ENCODE measurements at places on chromosomes 6 and 20.
A peak's percentile ranks its signal among the peaks of the same experiment; 100 is the strongest.

DNA sequence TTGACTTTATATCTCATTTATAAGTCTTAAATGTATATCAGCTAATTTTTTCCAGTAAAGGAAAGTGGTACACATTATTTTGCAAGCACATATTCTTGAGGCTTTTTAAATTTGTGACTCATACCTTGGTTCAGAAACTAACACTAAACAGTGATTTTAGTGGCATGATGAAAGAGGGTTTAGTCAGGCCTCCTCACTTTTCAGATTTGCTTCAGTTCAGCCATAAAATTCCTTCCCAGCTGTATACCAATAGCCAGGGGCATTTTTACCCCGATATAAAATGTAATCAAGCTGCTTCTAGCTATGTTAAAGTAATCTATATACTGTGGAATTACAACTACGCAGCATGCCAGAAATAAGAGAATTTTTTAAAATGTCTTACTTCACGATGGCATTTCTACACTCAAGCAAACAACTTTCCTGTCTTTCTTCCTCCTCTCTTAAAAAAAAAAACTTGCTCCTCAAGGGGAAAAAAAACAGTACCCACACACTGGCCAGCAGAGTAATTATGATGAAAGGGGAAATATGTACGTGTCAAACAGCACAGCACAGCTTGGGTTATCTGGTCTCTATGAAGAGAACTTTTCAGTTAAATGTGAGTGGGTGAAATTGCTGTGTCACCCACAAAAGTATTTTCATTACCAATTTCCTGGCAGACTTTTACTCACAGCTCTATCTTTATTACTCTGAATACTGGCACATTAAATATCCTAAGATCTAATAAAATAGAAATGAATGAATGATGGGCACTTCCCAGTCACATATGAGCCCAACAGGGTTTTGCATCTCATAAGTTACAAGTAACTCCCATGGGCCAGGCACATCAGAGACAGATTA, 244.8 kb upstream of the TENT5A start:
- no peak for DNase-seq

GRCh38 chr20:51359947-51360346, 182.6 kb downstream of the NFATC2 start:
- no peak for DNase-seq

DNA sequence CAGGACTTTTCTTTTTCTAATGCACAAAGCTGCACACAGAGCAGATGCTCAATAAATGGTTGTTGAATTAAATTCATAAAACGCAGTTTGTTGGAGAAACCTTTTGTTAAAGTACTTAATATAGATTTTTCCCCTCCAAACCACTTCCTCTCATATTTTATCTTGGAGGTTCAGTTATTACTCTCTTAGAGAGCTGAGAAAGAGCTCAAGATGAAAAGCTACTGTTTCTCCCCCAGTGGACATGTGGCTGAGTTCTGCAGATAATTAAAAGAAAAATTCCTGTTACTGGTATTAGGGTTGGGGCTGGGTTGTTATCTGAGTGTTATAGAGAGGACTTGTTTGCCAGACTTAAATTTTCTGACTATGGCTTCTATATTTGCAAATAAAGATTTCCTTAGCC, 294.0 kb downstream of the TBC1D7 start:
- no peak for DNase-seq

- peak; percentile 41 for DNase-seq
These were observed 50.6 kb downstream of the SRC start for GRCh38 chr20:37396416-37397075.

DNA sequence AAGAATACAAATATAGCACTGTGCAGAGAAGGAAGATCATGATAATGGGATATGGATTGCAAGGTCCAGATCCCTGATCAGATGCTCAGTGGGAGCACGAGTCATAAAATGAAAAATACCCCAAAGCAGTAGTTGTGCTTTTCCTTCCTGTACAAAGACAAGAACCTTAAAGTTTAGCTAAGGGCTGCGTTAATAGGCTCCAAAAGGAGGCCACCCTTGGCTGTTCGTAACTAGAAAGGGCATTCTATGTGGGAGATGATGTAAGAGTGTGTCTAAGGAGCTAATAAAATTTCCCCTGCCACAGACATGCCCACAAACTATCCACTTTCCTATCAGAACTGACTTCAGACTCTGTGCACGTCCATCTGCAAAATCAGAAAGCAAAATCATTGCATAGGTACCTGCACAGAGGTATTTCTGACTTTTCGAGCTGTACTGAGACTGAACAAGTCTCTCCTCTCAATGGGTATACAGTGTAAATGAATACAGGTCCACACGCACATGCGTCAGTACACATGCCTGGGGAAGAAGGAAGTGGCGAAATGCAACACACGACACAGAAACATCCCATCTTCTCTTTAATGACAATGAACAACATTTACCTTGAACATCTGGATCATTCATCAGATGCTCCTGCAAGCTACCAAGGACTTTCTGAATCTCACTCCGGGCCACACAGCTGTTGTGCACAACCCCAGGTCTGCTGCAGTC, 16.9 kb upstream of the ANKRD60 start:
- no peak for DNase-seq

- DNase-seq = no peak
These were observed 357.9 kb upstream of the AGPAT4 start for GRCh38 chr6:161631676-161632194.

DNA sequence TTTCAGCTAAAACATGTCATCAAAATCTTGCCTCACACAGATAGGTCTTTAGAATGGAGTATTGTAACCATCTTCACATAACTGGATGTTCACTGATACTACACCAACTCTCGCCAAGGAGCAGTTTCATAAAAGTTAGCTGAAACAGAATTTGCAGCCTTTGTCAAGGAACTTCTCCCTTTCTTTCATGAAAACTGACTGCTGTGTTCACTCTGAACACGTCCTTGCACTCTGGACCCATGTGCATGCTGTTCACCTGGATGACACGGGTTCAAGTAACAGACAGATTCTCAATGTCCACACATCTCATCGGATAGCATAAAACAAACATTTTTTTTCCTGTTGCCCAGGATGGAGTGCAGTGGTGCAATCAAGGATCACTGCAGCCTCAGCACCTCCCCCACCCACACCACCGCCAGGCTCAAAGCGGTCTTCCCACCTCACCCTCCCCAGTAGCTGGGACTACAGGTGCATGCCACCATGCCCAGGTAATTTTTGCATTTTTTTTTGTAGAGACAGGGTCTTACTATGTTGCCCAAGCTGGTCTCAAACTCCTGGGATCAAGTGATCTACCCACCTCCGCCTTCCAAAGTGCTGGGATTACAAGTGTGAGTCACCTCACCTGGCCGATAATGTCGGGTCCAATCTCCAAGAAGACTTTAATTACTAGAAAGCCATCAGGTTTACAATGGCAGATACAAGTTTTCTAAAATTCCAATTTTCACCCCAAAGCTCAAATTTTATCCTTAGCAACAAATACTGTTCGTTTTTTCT, 9.4 kb downstream of the DIDO1 start:
- no peak for DNase-seq

- no peak for DNase-seq
These were observed 37.0 kb downstream of the TGM2 start for GRCh38 chr20:38127920-38128528.

DNA sequence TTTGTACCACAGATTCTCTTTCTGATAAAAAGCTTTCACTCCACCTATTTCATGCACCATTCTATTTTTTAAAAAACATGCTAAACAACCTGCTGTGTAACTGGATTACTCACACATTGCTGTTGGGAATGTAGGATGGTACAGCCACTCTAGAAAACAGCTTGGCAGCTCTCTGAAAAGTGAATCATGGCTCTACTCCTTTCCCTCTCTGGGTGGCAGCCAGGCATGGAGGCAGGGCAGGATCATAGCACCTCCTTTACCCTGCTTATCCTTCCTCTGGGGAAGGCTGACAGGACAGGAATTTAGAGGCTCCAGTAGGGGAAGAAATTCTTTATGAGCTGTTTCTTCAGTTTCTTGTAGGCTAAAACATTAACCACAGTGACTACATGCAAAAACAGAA, 6.7 kb upstream of the VNN2 start:
- DNase-seq = no peak

DNA sequence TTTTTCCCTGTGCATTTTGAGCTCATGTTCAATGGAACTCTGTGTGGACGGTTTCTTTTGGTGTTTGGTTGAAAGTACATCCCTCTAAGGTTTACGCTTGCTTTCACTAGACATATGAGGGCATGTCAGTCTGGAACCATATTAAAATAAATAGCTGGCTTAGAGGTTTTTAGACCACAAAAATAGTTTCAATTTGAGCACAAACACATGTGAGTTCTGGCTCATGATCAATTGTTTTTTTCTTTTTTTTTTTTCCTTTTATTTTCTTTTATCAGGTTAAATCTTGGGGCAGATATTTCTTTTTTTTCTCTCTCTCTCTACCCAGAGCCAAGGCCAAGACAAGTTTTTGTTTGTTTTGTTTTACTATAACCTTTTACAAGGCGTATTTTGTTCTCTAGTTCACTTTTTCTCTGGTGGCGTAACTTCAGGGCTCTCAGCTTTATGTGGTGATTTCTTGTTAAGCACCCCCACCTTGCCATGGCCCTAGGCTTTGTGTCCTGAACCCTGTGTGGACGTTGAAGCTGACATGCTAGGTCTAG, 92.9 kb downstream of the SHLD1 start:
- DNase-seq = no peak

- DNase-seq = no peak
These were observed 4.4 kb upstream of the WFDC8 start for GRCh38 chr20:45583502-45583901.

- DNase-seq = peak; percentile 15
These were observed 52.9 kb upstream of the MLN start for GRCh38 chr6:33856655-33857054.

GRCh38 chr6:133169901-133170300, 71.3 kb upstream of the EYA4 start:
- DNase-seq = no peak

- DNase-seq = no peak
These were observed 21.3 kb downstream of the PSMG4 start for GRCh38 chr6:3280091-3280490.

DNA sequence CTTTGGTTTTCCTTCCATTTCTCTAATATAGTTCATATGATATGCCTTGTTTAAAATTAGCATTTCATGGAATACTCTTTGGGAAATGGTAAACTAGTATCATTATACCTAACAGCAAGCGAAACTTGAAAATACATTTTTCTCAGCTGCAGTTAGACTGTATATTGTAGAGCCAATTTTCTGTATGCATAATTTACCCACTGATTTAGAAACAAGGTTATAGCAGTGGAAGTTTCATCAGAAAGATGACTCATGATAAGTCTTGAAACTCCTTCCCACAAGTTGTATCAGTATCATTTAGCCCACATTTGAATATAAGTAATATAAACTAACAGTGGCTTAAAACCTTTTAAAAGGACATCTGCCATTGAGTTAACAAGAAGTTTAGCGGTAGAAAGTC, 164.8 kb upstream of the BMP5 start:
- no peak for DNase-seq

GRCh38 chr20:13283869-13284829, 63.1 kb downstream of the ISM1 start:
- no peak for DNase-seq

- DNase-seq = no peak
These were observed 38.8 kb downstream of the SLC22A3 start for GRCh38 chr6:160386869-160387530.

DNA sequence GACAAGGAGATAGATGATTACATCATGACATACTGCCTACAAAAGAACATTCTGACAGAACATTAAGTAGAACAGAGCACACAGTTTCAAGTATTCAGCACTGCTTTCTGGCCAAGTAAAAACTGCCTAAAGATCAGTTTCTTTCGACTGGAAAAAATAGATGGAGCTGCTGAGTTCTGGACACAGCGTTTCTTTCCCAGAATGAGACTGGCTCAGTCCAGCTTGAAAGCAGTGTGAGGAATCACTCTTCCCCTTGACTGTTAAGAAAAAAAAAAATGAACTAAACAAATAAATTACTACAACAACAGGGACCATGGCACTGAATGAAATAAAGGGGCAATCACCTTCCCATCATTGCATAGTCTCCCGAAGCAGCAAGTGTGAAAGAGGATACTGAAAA, 4.4 kb upstream of the LYRM2 start:
- no peak for DNase-seq

GRCh38 chr20:47281376-47281775, 75.1 kb downstream of the ZMYND8 start:
- no peak for DNase-seq

- DNase-seq = no peak
These were observed 300.9 kb upstream of the MAP3K7 start for GRCh38 chr6:90887764-90888163.
